ENCODE measurements at places on chromosomes 13 and 19.
A peak's percentile ranks its signal among the peaks of the same experiment; 100 is the strongest.

GRCh38 chr13:32023698-32024097 lies 7.9 kb upstream of the FRY start:
- no peak for DNase-seq

- peak; percentile 45 for DNase-seq
Observed at GRCh38 chr19:15318241-15318691, 14.1 kb downstream of the BRD4 start.

GRCh38 chr13:46173656-46174055 lies 8.3 kb downstream of the LCP1 start:
- DNase-seq: peak; percentile 62

GRCh38 chr13:71454509-71454908 lies 412.5 kb downstream of the DACH1 start:
- DNase-seq: no peak

DNA sequence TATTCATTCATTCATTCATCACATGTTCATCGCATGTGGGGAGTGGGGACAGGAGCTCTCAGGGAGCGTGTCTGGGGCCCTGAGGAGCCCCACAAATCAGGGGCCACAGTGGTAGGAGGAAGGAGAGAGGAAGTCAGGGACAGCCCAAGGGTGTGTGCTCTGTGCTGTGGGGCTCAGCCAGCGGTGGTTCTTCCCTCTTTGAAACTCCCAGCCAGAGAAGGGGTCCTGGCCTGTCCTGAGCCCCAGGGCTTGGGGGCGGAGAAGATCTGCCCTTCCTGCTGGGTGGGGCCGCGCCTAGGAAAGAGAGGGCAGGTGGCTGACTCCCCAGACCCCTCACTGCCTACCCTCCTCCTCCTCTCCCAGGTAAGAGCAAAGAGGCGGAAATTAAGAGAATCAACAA lies 14.6 kb downstream of the AP2A1 start:
- DNase-seq: no peak

DNA sequence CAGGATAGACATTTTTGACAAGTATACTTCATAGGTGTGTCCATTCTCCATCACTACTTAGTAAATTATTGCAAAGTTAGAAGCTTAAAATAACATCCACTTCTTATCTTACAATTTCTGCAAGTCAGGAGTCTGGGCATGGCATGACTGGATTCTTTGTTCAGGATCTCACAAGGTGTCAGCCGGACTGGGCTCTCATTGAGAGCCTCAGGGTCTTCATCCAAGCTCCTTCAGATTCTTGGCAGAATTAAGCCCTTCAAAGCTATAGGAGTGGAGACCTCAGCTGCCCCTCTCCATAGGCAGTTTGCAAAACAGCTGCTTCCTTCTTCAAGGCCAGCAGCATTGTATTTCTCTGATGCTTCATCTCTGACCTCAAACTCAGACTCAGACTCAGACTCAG lies 9.1 kb upstream of the SIN3B start:
- DNase-seq: no peak

GRCh38 chr19:10991521-10992081 lies 30.8 kb downstream of the SMARCA4 start:
- DNase-seq: no peak

DNA sequence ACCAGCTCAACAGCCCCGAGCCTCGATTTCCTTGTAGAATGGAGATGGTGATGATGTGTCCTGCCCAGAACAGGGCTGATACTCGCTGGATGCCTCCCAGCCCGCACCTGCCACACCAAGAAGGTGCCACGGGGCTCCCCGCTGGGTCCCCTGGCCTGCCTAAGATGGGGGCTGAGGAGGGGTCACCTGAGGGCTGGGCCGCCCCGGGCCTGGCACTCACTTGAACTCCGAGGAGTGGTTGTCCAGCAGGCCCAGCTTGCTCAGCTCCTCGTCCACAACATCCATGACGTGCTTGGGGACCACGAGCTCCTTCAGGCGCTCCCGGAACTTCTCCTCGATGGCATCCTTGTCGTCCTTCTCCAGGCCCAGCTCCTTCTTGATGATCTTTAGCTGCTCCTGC lies 14.4 kb downstream of the LONP1 start:
- DNase-seq: no peak

DNA sequence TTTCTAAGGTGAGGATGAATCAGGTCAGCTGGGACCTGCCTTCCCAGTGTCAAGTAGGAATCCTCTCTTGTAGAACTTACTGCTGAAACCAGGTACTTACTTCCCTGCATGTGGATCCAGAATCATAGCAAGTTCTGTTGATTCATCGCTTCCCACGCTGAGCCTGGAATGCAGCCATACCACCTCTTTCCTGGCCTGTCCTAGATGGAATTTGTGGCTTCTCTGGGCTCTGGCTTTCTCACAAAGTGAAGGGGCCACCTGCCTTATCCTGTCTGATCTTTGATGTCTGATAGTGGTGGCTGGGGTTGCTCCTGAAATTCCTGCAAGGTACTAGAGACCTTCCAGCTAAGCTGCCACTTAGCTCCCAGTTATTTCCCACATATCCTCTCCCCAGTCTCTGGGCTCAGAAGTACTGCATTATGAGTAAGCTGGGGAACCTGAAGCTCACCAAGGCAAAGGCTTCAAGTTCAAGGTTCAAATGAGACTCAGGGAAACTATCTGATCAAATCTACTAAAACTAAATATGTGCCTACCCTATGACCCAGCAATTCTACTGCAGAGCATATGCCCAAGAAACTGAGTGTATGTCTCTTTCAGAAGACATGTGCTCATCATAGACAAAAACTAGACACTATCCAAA lies 103.5 kb downstream of the SUCLA2 start:
- no peak for DNase-seq

GRCh38 chr13:51772781-51773180 lies 31.2 kb downstream of the DHRS12 start:
- DNase-seq: no peak

GRCh38 chr19:11461453-11461852 lies 19.4 kb downstream of the ELAVL3 start:
- DNase-seq: no peak

Measured in activated CD8-positive, alpha-beta T cell treated with anti-CD3 and anti-CD28 coated beads for 36 hours (primary cell).